DMS79 (cell line): ENCODE measurements at places on chromosomes 1 and 21.

DNA sequence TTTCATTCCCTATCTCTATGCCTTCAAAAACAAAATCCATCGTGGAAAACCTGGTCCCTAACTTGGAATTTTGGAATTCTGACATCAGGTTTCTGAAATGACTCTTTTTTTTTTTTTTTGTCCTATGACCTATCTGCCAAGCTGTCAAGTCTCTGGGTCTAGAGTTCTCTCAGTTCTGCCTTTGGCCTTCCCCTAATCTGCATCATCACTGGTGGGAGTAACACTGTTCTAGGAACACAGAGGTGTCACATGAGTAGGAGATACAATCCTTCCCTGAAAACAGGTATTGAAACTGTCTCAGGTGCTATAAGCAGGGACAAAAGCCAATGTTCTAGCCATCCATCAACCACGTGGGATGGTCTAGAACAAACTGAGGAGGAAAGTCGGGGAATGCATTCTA is 142.0 kb upstream of the ATP1B1 start:
- DNase-seq: no peak

DNA sequence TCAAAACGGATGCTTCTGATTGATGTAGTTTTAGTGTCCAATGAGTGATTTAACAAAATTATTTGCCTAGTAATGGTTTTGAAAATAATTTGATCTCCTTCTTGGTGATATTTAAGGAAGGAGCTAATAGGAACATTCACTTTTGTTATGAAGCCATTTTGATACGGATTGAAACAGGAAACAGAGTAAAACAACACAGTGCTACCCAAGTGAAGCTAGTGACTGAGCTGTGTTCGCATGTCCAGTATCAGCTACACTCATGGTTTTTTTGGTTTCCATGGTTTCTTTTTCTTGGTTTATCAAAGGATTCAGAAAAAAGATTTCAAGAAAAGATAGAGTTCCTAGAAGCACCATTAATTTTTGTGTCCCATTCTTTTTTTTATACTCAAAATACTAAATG is 40.1 kb upstream of the PLEKHO1 start:
- no peak for DNase-seq

GRCh38 chr1:206010060-206010459 is 6.9 kb upstream of the RAB7B start:
- DNase-seq: no peak

DNA sequence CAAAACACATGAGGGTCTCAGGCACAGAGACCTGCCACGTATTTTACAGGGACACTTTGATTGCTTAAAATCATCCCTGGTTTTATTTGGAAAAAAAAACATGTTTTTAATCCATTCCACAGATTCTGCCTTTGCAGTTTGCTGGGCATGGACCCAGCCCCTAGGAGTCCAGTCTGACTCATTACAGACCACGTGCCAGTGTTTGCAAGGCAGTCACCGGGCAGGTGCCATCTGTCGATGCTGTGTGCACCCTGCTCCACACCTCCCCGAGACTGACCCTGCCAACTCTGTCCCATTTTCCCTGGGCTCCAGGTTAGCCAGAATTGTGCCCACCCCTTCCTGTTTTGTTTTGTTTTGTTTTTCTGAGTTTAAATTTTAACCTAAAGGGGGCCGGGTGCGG is 148.4 kb upstream of the TMEM51 start:
- DNase-seq: no peak

GRCh38 chr1:180611016-180611930 is 20.5 kb upstream of the XPR1 start:
- no peak for DNase-seq

GRCh38 chr21:42566524-42567213 is 53.0 kb downstream of the SLC37A1 start:
- DNase-seq: peak; percentile 13

- no peak for DNase-seq
These were observed 100.0 kb downstream of the HHAT start for GRCh38 chr1:210428696-210429095.

GRCh38 chr1:151799179-151800022 is 5.8 kb downstream of the LINGO4 start:
- DNase-seq: no peak

DNA sequence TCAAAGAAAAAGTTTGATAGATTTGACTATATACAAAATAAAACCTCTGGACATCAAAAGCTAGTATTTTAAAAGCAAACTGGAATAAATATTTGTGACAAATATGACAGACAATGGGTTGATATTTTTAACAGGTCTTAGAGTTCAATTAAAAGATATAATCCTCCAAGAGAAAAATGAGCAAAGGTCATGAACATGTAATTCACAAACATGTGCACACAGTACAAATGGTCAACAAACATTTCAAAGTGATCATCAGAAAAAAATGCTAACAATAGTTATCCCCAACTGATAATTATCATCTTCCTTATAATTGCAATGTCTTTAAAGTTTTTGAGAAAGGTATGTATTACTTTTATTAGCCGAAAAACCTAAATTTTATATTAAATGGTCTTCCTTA is 32.0 kb downstream of the WDR64 start:
- no peak for DNase-seq

- no peak for DNase-seq
These were observed 18.8 kb upstream of the SELP start for GRCh38 chr1:169648709-169649108.

- DNase-seq: no peak
These were observed 20.0 kb upstream of the ITLN1 start for GRCh38 chr1:160904783-160905616.

DNA sequence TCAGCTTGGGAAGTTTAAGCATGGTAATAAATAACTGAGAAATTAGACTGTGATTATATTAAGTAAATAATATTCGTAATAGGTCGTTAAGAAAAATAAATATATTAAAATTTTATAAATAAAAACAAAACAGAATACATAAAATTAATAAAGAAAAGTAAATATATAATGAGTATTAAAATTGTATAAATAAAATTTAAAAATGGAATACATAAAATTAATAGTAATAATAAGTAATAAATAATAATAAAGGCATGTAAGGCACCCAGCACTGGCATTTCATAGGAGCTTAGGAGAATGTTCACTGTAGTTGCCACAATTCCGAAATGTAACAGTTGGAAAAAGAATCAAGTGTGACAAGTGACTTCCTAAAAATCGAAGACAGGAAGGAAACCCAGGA is 45.8 kb upstream of the FHAD1 start:
- DNase-seq: no peak

DNA sequence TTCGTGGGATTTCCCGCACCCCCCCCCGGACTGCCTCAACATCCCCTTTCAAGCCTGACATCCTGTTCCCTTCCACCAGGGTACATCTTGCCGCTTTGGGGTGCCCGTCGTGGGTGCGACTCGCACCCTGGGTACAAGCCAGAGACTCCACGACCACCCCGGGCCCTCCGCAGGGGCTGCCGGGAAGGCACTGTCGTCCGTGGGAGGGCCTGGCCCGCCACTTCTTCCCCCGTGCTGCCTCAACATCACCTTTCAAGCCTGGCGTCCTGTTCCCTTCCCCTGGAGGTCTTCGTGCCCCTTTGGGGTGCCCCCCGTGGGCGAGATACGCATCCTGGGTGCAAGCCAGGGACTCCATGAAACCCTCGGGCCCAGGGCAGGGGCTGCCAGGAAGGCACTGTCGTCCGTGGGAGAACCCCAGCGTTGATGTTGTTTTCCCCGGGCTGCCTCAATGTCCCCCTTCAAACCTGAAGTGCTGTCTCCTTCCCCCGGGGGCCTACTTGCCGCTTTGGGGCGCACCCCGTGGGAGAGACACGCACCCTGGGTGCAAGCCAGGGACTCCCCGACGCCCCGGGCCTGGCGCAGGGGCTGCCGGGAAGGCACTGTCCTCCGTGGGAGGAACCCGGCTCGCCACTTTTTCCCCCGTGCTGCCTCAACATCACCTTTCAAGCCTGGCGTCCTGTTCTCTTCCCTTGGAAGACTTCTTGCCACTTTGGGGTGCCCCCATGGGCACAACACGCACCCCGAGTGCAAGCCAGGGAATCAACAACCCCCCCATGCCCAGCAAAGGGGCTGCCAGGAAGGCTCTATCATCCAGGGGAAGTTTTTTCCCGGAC is 138.6 kb downstream of the LIPI start:
- DNase-seq: no peak

DNA sequence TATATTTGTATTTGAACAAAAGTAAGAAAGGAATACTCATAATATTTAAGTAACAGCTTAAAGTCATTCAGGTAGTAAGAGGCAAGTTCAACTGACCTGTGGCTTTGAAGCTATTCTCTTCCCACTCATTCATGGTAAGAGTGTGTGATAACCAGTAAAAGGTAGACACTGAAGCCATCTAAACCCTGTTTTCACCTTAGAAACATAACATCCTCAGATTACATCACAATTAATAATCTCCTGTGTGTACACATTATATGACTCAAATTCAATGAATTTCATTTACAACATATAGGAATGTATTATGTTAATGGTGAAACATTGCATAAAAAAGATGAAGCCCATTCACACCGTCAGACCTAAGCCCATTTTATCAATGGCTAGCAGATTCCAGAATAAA is 364.8 kb upstream of the SNX7 start:
- no peak for DNase-seq

DNA sequence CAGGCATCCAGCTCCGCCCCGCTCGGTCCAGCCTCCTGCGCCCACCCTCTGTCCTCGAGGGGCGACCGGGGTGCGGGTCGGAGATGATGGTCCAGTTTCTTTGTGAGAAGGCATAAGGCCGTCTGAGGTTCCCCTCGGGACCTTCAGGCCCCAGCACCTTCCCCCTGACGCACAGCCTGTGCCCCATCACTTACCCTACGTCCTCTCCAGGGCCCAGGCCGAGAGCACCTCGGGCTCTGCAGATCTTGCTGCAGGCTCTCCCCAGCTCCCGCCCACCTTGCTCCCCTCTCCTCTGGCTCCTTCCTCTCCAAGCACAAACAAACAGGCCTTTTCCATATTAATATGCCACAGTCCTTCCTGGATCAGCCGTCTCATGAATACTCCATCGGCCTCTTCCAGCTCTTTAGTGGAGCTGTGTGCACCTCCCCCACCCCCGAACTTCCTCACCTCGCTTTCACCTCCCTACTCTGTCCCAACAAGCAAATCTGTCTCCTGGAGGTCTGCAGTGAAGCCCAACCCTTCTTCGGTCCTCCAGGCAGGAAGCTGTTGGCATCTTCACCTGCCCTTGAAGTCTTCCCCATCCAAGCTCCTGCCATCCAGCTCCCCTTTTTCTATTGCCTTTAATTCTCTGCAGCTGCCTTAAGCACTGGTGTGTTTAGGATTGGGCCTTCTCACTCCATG is 448 bp upstream of the COL9A2 start:
- DNase-seq: no peak

DNA sequence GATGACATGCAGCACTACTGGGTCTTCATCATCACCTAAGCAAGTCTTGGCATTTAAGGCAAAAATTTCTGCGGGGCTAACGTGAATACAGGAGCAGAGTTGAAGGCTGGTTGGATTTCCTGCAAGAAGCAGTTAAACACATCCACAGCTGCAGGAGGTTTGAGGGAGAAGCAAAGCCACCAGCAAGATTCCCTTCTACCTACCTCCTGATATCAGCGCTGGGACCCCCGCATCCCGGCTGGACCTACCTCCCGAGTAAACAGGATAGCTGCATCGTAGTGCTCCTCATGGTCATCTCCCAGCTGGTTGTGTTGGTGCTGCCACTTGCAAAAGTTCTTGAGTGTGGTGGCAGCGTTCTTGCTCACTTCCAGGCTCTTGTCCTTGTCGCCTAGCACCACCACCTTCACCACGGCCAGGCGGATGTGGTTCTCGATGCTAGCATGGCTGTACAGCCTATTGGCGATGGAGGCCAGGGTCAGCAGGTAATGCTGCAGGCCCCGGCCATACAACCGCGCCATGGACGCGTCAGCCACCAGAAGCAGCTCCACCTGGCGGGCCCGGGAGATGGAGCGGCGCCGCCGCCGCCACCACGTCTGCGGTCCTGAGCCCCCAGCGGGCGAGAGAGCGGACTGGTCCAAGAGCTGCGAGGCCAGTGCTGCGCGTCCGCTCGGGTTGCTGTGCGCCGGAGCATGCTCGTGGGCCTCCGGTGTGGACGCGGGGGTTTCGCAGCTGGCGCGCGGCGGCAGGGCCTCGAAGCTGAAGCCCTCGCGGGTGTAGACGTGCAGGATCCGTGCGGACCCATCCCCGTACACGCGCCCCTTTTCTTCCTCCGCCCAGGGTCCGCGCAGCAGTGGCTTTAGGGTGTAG is 1.6 kb downstream of the ADAMTS5 start:
- no peak for DNase-seq

DNA sequence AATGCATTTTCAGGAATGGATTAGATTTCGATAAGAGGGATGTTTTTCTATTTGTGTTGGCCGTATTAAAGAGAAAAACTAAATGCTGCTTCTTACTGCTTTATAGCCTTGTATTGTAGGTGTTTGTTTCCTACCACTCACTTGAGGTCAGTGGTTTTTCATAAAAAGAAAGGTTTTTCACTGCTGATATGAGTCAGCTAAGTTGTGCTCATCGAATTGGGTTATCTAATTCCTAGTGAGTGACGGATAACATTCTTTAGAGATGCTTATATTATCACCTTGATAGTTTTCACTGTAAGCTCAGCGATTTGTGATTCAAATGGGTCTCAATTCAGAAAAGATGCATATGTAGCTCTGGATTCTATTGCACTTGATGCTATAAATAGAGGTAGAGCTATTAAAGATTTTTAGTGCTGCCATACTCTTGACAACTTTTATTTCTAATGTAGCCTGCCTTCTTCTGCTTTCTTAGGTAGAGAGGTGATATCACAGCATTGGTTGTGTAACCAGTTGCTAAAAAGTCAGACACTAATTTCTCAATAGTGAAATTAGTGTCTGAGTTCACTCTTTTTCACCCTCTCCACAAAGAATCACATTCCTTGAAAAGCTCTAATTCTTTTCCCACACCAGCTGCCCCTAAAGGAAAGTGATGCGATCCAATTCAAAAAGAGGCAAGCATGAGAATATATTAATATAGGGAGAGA is 180.0 kb downstream of the RASAL2 start:
- no peak for DNase-seq

GRCh38 chr1:14310476-14310875 is 288.0 kb upstream of the KAZN start:
- DNase-seq: no peak

DNA sequence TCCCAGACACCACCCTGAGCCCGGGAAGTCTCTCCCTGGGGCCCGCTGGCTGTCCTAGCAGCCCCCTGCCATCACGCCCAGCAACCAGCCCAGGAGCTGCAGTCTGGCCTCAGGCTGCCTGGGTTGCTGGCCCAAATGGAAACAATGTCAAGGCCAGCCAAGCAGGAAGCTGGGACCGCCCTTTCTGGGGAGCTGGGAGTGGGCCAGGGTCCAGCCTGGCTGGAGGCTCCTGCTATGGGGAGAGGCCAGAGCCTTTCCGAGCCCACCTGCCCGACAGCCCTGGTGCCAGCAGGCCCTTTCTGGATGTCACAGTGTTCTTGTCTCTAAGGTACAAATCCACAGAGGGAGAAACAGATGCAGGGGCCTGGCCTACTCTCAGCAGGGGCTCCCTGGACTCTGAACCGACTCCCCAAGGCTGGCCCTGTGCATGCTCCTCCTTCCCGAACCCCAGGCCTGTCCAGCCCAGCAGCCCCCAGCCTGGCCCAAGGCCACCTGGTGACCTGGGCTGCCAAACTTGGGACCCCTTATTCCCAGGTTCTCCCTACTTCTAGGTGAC is 1.2 kb upstream of the MMEL1 start:
- no peak for DNase-seq

- no peak for DNase-seq
These were observed 1.6 kb upstream of the C1orf159 start for GRCh38 chr1:1117469-1117831.

- DNase-seq: no peak
These were observed 6.5 kb upstream of the SLC26A9 start for GRCh38 chr1:205949753-205950152.
